ENCODE measurements at places on chromosomes 7 and 10.

- DNase-seq: peak; percentile 16
Observed at GRCh38 chr10:3014968-3015367, 52.4 kb upstream of the PFKP start.

DNA sequence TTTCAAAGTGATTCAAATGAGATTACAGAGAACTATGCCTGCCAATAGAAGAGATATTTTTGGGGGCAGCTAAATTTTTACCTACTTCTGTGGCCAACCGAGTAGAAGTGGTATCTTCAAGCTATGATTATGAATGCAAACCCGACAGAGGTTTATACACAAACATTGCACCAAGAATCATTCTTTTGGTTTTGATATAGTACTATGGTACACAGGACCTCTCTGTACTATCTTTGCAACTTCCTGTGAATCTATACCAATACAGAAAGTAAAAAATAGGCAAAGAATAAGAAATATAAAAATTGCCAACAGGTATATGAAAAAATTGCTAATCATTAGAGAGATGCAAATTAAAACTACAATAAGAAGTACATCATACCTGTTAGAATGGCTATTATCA lies 103.2 kb upstream of the VIPR2 start:
- DNase-seq: no peak

- no peak for DNase-seq
Observed at GRCh38 chr7:371119-371778, 81.3 kb downstream of the FOXL3 start.

GRCh38 chr7:158014976-158015375 lies 572.6 kb downstream of the PTPRN2 start:
- no peak for DNase-seq

GRCh38 chr7:38870147-38870546 lies 38.8 kb downstream of the VPS41 start:
- peak; percentile 32 for DNase-seq

- no peak for DNase-seq
Observed at GRCh38 chr7:4751398-4751947, 23.9 kb upstream of the AP5Z1 start.

DNA sequence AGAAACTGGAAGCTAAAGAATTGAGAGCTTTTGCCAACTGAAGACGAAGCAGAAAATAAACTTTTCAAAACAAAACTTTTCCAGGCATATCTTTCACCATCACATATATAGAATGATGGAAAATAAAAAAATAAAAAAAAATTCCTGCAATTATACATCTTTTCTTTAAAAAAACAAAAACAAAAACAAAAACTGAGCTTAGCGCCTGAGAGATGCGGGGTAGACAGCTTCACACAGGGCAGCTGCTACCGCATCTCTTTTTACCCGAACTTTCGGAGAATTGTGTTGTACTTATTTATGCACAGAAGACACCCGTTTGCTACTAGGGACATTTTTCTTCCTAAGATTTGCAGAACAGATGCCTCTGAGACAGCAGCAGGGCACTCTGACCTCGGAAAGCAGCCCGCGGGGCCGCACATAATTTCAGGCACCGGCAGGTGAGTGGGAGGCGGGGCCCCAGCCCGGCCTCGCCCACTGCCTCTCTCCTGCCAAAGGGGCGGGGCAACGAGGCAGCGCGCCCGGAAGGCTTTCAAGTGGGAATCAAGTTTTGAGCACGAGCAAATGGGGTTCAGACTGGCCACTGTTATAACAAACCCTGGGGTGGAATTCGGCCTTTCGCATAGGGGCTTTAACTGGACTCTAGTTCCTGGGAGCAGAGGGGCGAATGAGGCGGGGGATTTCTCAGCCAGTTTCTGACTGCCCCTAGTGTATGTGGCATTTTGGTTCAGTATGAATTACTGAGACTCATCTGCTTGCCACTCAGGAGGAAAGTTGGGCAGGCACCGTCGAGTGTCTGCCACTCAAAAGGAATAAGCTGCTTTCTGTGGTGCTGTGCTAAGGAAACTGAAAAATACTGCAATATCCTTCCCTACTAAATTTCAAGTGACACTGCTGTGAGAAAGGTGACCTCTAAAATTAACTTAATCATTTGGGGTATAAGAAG lies 18.5 kb upstream of the FAM133B start:
- no peak for DNase-seq

DNA sequence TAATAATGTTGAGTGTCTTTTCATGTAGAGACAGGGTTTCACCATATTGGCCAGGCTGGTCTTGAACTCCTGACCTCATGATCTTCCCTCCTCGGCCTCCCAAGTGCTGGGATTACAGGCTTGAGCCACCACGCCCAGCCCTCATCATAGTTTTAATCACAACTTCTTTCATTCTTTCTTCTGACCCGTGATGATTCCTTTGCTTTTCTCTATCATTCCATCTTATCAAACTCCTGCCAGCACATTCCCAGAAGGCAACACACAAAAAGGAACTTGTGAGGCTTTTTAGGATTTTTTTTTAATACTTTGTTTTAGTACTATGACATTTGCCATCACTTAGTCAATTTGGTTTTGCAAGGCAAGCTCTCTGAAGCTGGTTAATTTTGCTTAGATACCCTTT lies 77.5 kb upstream of the MEOX2 start:
- no peak for DNase-seq

DNA sequence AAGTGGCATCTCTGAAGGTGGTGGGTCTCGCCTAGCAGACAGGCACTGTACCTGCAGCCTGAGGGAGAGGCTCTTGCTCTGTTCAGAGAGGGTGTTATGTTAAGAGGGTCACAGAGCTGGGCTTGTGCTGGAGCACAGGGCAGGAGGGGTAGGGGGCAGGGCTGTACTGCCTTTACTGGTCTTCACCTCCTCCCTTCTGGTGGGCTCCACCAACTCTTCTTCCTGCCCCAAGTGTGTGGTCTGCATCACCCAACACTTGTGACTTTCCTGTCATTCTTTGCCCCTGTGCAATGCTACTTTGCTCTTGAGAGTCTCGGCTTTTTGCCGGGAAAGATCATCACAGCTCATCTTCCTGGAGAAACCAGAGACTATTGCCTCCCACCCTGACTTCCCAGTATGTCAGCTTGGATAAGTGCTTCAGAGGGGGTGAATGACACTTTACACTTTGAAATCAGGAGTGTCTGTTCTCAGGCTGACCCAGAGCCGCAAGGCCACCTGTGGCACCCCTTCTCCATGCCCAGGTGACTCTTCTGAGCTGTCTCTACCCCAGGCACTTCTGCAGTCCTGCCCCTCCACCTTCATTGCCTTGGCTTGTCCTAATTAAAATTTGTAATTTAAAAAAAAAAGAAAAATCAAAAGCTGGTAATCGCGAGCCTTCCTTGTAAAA lies 38.4 kb upstream of the IKZF1 start:
- DNase-seq: no peak

DNA sequence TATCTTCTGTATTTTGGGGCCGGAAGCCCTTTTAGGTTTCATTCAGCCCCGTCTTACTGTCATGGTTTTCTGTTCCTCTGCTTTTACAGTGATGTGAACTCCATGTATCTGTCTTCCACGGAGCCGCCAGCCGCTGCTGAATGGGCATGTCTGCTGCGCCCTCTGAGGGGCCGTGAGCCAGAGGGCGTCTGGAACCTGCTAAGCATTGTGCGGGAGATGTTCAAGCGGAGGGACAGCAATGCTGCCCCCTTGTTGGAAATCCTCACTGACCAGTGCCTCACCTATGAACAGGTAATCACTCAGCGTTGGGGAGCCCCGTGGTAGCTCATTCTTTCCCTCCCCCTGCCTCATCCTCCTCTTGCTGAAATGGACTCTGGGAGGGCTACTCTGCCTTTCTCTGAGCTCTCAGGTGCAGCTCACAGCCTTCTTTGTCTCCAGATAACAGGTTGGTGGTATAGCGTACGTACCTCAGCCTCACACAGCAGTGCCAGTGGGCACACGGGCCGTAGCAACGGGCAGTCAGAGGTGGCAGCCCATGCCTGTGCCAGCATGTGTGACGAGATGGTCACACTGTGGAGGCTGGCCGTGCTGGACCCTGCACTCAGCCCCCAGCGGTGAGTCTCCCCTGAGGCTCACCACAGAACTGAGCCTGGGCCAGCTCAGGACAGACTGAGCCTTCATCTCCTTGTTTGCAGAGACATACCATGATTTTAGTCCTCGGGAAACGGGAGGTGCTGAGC lies 5.7 kb downstream of the ZSWIM8 start:
- DNase-seq: no peak

DNA sequence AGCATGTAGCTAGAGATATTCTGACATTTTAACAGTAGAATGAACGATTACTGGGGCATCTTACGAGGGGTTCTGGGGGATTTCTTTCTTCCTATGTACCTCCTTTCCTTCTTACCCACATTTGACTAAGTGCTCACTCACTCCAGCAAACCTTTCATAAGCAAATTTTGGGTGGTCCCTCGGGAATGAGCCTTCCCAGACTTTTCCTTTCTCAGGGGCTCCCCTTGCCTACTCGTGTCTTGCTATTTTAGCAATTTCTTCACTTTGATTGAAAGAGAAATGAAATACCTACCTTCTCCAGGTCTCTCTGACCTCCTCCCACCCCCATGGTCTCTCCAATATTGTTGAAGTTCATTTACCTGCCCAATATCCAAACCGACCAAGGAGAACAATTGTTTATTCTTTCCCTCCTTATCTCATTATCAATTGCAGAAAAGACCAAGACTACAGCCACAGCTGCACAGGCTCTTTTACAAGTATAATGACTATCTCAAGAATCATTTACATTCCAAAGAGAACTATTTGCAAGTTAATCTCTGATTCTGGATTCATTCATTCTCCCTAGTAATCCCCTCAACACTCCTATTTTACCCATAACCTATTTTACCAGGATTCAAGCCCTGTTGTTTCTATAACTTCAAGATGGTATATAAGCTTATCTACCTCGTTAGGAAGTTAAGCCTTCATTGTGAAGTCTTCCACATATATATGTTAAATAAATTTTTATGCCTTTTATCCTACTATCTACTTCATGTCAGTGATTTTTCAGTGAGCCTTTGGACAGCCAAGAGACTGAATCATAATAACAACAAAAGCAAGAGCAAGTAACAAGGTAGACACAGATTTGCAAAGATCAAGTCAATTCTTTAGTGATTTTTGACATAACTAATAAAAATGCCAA lies 480.6 kb downstream of the IPMK start:
- no peak for DNase-seq

DNA sequence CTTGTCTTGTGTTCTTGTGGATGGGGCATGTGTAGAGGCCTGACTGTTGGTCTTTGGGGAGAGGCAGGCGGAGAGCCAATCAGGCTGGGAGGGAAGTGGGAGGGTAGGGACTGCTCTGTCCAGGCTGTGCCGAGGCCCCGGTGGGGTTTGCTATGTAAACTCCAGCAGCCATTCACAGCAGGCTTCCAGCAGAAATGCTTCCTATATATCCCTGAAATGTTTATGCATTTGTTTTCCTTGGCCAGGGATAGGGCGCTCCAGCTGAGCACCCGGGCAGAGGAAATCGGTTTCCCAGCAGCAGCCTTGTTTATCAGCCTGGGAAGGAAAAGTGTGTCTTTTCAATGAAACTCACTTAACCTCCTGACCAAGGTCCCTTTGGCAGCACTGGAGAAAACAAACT lies 18.3 kb upstream of the AQP1 start:
- no peak for DNase-seq

DNA sequence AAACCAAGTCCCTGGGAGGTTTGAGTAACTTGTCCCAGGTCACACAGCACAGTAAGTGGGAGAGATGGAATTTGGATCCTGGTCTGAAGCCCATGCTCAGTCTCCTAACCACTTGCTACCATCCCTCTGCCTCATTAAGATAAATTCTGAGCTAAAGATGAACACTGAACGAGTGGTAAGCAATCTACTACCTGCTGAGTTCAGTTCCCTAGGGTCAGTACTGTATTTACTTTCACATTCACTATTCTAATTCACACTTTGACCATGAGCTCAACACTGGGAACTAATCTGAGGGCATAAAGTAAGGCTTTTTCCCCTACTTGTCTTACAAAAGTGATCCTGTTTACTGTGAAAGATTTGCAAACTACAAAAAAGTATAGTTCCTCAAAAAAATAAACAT lies 2.4 kb downstream of the UROS start:
- DNase-seq: no peak

GRCh38 chr7:8135417-8135816 lies 126.5 kb downstream of the ICA1 start:
- DNase-seq: no peak

- DNase-seq: no peak
Observed at GRCh38 chr7:50662041-50662694, 97.0 kb upstream of the DDC start.

DNA sequence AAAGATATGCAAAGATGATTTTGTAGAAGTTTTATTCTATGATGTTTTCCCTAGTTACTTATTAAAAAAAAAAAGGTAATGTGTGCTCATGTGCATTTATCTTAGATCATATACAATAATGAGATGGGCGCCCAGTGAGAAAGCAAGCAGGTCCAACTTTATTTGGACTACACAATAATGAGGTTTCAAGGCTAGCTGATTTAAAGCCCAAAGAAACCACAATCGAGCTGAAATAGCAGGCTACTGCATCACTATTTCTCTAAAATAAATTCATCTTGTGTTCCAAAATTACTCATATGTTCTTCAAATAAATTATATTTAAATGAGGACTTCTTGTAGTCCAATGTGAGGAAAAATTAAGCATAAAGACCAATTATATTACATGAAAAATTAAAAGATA lies 110.1 kb downstream of the JMJD1C start:
- no peak for DNase-seq

DNA sequence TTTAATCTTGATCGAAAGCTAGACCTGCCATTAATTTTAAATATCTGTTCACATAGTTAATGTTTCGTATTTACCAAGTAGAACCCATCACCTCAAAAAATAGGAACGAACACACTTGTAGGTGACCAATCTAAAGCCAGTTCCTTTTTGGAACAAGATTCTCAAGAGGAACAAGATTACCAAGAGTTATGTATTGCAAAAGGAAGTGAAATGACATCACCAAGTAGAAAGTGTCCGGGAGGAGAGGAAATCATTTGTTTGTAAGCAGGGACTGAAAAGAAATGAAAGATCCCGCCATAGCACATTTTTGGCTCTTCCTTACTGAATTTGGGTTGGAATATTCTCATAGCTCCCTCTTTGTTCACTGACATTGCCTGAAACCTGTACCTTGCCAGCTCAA lies 1200.5 kb downstream of the SORCS1 start:
- DNase-seq: no peak

DNA sequence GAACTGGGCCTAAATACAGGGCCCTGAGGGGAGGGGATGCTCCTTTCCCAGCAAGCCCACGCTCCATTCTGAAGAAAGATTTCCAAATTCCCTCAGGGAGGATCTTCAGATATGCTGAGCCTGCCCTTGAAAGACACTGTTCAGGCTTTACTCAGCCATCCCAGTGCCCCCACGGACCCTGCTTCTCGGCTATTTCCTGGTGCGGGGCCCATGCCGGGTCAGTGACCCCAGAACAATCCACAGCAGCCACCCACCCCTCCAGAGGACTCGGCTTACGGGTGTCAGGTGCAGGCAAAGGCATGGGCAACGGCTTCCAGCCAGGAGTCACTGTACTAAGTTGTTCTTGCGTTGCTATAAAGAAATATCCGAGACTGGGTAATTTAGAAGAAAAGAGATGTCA lies 137.1 kb downstream of the OAT start:
- DNase-seq: no peak

GRCh38 chr10:129518793-129519192 lies 51.8 kb downstream of the MGMT start:
- no peak for DNase-seq

- peak; percentile 94 for DNase-seq
Observed at GRCh38 chr10:3805791-3806461, 20.9 kb upstream of the KLF6 start.

Data from fibroblast of upper back skin (primary cell).